GM23248 (cell line): ENCODE measurements at places on chromosomes 6 and 20. TPM values are rescaled to one million over a fixed set of nuclear protein-coding genes. Genes with fewer than 3 reads are reported as not detected.

- DNase-seq = peak; percentile 43
Measured at GRCh38 chr20:61744691-61745396, 320.8 kb downstream of the TAF4 start.

DNA sequence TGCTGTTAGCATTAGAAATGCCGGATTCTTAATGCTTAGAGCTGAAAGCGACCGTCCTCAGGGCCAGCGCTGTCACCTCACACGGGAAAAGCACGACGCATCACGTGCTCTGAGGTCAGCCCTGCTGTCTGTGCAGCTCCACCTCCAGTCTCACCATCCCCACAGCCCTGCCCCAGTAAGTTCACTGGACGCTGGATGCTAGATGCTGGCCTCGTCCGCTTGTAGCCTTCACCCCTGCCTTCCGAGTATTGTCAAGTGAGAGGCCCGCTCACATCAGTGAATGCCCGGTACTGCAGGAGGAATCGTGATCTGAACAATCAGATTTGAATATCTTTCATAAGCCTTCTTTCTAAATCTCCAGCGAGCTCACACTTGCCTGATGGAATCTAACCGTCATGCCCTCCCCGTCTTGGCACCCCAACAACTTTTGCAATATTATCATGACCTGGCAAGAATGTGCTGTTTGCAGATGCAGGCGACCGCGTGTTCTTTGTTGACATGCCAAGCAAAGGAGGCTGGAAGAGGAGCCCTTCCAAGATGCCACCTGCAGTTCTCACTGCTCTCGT lies 64.9 kb downstream of the DLL1 start:
- DNase-seq = no peak

GRCh38 chr6:47733879-47734558 lies 35.6 kb downstream of the ADGRF4 start:
- peak; percentile 4 for DNase-seq

GRCh38 chr20:62238569-62239277 lies 402 bp downstream of the OSBPL2 start:
- DNase-seq = peak; percentile 53

GRCh38 chr6:144435602-144436426 lies 150.7 kb downstream of the UTRN start:
- DNase-seq = no peak

UTRN gene
- 103 TPM in 2 replicates for total RNA-seq

DNA sequence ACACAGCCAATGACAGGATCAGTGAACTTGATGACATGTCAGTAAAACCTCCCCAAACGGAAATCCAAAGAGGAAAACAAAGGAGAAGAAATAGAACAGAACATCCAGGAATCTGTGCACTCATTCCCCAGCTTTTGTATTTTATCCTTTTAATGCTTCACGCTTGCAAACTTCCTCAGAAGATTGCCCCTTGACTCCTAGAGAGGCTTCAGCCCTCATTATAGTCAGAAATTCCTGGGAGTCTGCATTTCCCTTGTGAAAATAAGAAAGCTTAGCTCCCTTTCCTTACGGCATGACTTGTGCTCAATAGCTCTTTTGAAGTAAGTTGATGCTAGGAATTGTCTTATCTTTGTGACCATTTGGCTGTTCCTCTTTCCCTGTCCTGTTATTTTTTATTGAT lies 313.6 kb upstream of the OPRM1 start:
- DNase-seq = no peak

DNA sequence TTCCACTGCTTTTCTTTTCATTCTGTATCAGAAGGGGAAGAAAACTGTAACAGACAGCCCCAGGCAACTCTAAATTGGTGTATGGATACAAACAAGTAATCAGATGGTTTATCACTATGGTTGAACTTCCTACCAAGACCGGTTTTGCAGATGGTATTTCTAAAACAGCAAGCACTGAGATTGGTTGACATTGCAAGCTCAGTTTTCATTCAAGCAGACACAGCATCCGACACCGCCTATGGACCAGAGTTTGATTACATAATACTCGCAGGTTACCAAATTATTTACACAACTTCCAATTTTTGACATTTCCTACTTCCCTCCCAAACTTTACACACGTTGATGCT lies 209.9 kb downstream of the ALDH8A1 start:
- DNase-seq = no peak

PRSS35 gene
- not detected in 2 replicates for total RNA-seq
